ENCODE measurements at places on chromosomes 12 and 14.
A peak's percentile ranks its signal among the peaks of the same experiment; 100 is the strongest.

DNA sequence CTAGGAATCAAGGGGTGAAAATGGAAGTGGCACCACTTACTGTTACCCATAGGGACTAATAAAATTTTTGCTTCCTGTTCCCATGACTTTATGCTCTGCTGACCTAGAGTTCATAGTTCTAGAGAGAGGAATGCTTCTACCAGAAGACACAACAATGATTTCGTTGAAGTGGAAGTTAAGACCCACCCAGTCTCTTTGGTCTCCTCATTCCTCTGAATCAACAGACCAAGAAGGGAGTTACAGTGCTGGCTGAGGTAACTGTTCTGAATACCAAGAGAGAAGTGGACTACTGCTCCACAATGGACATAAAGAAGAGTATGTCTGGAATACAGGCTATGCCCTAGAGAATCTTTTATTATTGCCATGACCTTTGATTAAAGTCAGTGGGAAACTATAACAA lies 23.5 kb upstream of the DYRK2 start:
- no peak for DNase-seq

- DNase-seq = no peak
Measured at GRCh38 chr12:117090816-117091711, 8.2 kb downstream of the TESC start.

- no peak for DNase-seq
Measured at GRCh38 chr14:79705126-79705894, 506.0 kb downstream of the DIO2 start.

DNA sequence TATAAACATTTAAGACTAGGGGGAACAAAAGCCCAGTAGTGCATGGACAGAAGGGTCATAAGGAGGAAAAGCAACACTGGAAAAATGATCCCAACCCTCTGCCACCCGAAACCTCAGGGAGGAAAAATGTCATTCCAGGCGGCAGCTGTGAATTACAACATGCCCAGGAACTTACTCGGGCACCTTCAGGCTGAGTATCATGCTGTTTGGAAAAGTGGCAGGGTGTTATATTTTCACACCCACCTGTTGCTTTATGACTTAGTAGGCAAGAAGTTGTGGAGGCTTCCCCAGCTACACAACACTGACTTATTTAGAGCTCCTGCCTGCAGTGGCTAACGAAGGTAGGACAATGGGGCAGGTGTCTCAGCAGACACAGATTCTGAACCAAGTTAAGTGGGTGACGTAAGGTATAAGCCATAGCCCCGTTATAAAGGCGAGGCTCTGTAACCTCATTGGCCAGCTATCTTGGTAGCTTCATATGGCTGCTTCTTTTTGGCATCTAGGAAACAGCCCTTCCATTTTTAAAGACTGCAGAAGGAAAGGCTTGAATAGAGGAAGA lies 96.1 kb upstream of the IFNG-AS1 start:
- DNase-seq = no peak

GRCh38 chr12:70590051-70590450 lies 47.2 kb downstream of the PTPRB start:
- peak; percentile 47 for DNase-seq

GRCh38 chr12:114063435-114063834 lies 97.3 kb upstream of the RBM19 start:
- DNase-seq = no peak

GRCh38 chr14:22896760-22897159 lies 13.7 kb downstream of the REM2 start:
- DNase-seq = no peak

Data from fibroblast of skin of left biceps (primary cell).